CD4-positive, alpha-beta T cell treated with Interleukin-12 subunit alpha and Interleukin-12 subunit beta, for 1 hour (primary cell): ENCODE measurements at places on chromosomes 2 and 18.

DNA sequence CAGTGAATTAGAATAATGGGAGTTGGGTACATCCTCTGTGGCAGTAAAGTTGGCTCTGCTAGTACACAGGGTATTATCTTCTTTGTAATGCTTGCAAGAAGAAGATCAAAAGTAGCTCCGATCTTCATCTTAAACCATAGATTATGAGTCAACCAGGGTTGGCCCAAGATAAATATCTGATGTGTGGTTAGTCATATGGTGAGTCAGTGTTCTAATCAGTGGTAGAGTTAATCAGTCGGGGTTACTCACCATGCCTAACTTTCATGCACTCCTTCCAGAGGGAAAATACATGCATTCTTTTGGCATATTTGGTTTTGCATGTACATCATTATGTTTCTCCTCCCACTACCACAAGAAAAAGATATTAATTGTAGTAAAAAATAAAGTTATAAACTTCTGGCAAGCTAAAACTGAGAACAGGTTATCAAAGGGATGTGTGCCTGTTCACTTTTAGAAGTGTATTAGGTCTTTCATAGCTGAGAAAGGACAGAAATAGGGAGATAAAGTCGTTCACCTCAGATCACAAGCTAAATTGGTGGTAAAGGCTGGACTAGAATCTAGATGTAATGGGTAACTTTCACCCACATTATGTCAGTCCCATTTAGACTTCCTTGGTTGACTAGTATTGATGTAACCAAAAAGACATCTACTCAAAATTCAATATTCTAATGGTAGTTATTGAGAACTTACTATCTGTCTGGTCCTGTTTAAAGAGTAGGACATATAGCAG, 684.4 kb downstream of the IRS1 start:
- no peak for DNase-seq

GRCh38 chr18:33711514-33711913, 133.5 kb downstream of the ASXL3 start:
- DNase-seq: no peak

GRCh38 chr18:77115192-77115953, 17.2 kb downstream of the MBP start:
- no peak for DNase-seq

DNA sequence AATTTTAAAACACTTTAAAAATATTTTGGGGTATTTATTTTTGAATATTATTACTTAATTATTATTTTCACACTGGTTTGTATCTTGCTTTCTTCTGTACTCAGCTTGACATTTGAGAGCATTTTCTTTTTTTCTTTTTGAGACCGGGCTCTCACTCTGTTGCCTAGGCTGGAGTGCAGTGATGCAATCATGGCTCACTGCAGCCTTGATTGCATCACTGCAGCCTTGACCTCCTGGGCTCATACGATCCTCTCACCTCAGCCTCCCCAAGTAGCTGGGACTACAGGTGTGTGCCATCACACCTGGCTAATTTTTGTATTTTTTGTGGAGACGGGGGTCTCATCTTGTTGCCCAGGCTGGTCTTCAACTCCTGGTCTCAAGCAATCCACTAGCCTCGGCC, 79.9 kb upstream of the DLX2 start:
- no peak for DNase-seq

DNA sequence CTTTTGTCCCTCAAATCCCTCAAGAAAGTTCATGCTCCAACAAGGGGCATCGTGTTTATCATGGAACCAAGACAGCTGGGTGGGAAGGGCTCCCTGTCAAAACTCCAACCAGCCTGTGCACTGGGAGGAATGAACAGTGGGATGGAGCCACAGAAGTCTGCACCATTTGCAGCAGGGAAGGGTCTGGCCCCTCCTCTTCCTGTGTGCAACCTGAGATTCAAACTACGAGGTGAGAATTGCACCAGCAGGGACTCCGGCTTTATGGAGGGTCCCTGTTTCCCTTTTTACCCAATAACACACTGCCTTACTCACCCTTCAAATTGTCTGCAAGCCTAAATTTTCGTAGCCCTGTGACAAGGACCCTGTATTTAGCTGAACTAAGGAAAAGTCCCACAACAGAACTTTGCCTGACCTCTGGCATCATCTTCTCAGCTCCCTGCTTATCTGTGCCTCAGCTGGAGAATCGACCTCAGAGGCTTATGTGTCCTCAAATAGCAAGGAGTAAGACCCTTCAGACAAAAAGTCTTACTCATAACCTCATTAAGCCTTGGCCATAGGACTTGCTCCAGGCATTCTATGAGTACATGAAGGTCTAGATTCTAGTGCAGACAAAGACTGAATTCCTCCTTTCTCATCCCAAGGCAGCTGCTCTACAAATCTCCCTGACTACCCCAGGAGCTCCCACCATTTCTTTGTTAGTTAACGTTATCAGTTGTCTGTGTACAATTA, 178.3 kb upstream of the SERPINE2 start:
- DNase-seq: no peak

DNA sequence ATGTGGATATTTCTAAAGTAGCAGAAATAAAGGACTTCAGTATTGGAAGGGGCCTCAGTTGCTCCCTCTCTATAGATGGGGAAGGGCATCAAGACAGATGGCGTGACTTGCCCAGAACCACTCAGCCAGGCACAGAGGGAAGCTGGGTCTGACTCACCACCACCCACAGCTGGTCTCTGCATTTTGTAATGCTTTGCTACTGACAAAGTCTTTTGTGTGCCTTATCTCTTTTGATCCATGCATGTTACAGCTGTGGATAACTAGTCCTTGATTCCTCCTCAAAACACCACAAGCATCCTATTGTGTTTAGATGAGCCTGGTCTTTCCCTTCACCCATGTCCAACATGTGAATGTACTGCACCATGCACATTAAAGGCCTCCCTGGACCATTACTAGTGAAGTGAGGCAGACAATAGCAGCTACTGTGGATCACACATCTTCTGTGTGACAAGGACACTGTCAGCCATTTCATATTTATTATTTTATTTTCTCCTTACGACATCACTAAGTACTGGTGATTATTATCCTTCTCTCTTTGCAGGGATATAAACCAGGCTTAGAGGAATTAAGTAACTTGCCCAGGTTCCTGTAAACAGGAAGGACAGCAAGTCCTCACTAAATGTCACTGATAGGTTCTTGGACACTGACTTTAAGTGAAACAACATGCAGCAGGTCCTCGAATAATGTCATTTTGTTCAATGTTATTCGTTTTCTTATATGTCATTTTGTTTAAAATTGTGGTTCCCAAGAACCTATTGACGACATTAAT, 29.6 kb upstream of the IL37 start:
- no peak for DNase-seq
